GM04503 (cell line): ENCODE measurements at places on chromosomes 3 and 15.

GRCh38 chr3:195883801-195884200 is 24.6 kb downstream of the TNK2 start:
- DNase-seq: no peak

- DNase-seq: no peak
Observed at GRCh38 chr3:173257797-173258196, 116.8 kb upstream of the SPATA16 start.

GRCh38 chr15:62950462-62950931 is 92.0 kb upstream of the TPM1 start:
- DNase-seq: no peak

DNA sequence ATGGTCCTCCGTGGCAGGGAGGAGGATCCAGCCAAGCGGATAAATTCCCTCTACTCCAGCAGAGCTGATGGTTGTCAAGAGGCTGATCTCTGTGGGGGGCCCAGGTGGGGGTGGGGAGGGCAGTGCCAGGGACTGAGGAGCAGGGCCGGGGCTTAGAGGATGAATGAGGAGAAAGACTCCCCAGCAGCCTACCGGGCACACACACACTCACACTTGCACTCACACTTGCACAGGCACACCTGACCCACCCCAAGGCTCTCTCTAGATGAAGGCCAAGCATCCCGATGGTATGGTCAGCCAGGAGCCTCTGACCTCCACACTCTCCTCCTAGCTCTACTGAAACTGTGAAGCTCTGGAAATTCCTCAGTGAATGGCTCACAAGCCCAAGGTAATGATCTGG is 131.3 kb upstream of the PRR20G start:
- DNase-seq: no peak

DNA sequence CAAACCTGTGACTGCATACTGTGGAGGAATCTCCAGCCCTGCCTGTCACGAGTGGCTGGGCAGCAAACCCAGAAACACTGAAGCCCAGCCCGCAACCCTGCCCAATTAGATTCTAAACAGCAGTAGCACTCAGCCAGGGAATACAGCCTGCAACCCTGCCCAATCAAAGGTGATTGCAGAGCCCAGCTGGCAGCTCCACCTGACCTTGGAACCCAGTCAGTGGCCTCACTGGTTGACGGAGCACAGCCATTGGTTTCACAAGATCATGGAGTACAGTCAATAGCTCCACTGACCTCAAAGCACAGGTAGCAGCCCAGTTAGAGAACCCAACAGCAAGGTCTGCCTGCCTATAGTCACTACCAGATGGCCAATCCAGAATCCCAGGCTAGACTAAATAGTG is 35.2 kb upstream of the MYLK start:
- no peak for DNase-seq

GRCh38 chr3:42683875-42684598 is 1.3 kb upstream of the KLHL40 start:
- peak; percentile 74 for DNase-seq

GRCh38 chr3:133865136-133865855 is 30.4 kb downstream of the RAB6B start:
- no peak for DNase-seq

DNA sequence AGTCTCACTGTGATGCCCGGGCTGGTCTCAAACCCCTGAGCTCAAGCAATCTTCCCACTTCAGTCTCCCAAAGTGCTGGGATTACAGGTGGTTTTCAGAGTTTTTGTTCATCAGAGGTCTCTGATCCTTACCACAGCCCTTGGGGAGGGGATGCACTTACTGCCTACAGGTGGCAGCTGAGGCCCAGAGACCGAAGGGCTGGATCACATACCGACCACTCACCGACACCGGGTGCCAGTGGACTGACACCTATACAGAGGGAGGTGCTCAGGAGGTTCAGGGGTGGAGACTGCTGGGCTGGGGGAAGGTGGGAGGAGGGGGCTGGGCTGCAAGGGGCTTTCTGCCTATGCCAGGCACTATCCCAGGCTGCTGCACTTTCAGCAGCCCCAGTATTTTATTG is 19.5 kb downstream of the DUSP7 start:
- DNase-seq: no peak
